Activated B cell treated with CpG ODN at 0.5 μM for 24 hours (primary cell): ENCODE measurements at places on chromosomes 6 and 20. TPM values are rescaled to one million over a fixed set of nuclear protein-coding genes. Genes with fewer than 3 reads are reported as not detected.

DNA sequence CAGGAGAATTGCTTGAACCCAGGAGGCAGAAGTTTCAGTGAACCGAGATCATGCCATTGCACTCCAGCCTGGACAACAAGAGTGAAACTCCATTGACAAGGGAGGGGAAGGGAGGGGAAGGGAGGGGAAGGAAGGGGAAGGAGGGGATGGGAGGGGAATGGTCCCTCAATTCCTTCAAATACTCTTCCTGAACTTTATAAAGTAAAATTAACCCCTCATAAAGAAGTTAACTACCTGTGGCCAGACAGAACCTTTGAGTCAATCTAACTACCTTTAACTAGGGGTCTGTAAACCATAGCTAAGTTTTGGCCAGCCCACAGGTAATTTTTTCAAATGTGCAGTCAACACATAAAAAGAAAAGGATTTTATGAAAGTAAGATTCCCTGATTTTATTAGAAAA, 131.0 kb downstream of the ZMYND8 start:
- DNase-seq = no peak

- DNase-seq = no peak
These were observed 63.9 kb downstream of the KCNS1 start for GRCh38 chr20:45037050-45037449.

DNA sequence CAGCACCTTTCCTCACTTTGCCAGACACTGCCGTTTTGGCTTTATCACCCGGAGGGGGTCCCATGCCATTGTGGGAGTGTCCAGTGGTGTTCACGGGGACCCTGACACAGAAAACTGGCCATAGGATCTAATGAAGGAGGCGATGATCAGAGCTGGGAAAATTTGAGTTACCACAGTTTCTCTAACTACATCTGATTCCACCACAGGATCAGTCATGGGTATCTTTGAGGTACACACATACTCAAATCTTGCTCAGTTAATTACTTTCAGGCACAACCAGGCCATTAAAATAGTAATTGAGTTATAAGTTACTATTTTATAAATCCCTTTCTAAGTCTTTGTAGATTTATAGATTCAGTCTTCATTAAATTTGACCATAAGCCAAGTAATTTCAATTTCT, 215.1 kb downstream of the PRL start:
- DNase-seq = no peak

Gene PNLDC1
- 0.24 TPM in 1 of 2 replicates, not detected in the other for total RNA-seq

Gene SRMS
- total RNA-seq = 0.16 TPM in 1 of 2 replicates, not detected in the other
